PC-9 (cell line): ENCODE measurements at places on chromosomes 13 and 19. TPM values are rescaled to one million over a fixed set of nuclear protein-coding genes. Genes with fewer than 3 reads are reported as not detected.

The BCAM gene
- total RNA-seq: 146 and 199 TPM in 2 replicates

- peaks cover 30% of the 10 kb centered on the region for H3K36me3 ChIP-seq
- H3K27me3 ChIP-seq: no peaks in the 10 kb centered on the region
- H3K4me1 ChIP-seq: peaks cover 11% of the 10 kb centered on the region
- H3K4me3 ChIP-seq: no peak overlapping the region
Observed at GRCh38 chr19:18839465-18840287, 7.9 kb downstream of the UPF1 start.

The TNFRSF19 gene
- 0.13 and 0.24 TPM in 2 replicates for total RNA-seq

- H3K27ac ChIP-seq: no peak overlapping the region
- no peak overlapping the region for H3K4me3 ChIP-seq
- peaks cover 21% of the 10 kb centered on the region for H3K27me3 ChIP-seq
- no peak for DNase-seq
- H3K4me1 ChIP-seq: no peaks in the 10 kb centered on the region
Observed at GRCh38 chr13:46527237-46527636, 25.7 kb upstream of the LRCH1 start.

GRCh38 chr19:4620675-4621074 is 18.6 kb upstream of the TNFAIP8L1 start:
- no peak overlapping the region for H3K27ac ChIP-seq
- H3K36me3 ChIP-seq: no peaks in the 10 kb centered on the region
- H3K27me3 ChIP-seq: peaks cover 8% of the 10 kb centered on the region; the same call in 1 of the 2 replicates

DNA sequence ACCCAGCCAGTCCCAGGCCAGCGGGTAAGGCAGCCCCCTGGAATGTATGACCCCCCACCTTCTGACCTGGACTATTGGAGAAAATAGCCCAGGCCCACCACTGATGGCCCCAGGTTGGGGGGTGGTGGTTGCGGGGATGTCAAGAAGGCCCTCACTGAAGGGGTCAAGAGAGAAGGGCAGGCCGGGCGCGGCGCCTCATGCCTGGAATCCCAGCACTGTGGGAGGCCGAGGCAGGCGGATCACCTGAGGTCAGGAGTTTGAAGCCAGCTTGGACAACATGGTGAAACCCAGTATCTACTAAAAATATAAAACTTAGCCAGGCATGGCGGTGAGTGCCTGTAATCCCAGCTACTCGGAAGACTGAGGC is 1.5 kb upstream of the ADAMTSL5 start:
- no peaks in the 10 kb centered on the region; the same call in 1 of the 2 replicates for H3K4me1 ChIP-seq
- no peak for DNase-seq
- H3K27ac ChIP-seq: no peak overlapping the region
- H3K4me3 ChIP-seq: no peak overlapping the region

The ZNF888 gene
- total RNA-seq: 10.8 and 14.5 TPM in 2 replicates

- peaks cover 59% of the 10 kb centered on the region for H3K27me3 ChIP-seq
- peaks cover 9% of the 10 kb centered on the region; the same call in 1 of the 2 replicates for H3K4me1 ChIP-seq
- H3K27ac ChIP-seq: no peak overlapping the region
- DNase-seq: no peak
- no peak overlapping the region for H3K4me3 ChIP-seq
- no peaks in the 10 kb centered on the region for H3K36me3 ChIP-seq
Observed at GRCh38 chr19:41930926-41931592, 2.8 kb upstream of the ERFL start.

DNA sequence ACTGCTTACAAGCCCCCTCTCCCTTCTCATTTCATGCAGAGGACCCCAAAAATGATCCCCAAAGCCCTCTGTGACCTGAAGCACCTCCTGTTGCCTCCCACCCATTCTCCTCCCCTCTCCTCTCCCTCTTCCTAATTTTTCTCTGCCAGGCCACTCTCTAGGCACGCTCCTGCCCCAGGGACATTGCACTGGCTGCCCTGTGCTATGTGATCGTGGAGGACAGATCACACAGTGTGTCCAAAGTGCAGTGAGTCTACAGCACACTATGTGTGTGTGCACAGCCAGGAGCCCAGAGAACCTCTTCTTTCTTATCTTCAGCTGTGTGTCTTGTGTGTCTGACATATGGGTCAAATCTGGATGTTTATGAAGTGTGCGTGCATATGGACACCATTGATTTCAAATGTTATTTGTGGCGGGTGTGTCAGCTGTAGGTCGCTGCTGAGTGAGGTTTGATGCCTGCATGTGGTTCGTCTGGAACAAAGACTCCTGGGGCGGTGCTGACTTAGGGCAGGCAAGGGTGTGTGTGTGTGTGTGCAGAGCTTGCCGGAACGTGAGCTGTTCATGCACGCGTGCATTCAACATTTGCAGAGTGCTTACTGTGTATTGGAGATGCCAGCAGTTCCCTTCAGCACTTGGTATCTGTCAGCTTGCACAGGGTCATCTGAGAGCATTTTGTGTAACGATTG is 2.1 kb upstream of the KLHL26 start:
- H3K4me1 ChIP-seq: peaks cover 18% of the 10 kb centered on the region
- no peaks in the 10 kb centered on the region for H3K27me3 ChIP-seq
- H3K36me3 ChIP-seq: no peaks in the 10 kb centered on the region

DNA sequence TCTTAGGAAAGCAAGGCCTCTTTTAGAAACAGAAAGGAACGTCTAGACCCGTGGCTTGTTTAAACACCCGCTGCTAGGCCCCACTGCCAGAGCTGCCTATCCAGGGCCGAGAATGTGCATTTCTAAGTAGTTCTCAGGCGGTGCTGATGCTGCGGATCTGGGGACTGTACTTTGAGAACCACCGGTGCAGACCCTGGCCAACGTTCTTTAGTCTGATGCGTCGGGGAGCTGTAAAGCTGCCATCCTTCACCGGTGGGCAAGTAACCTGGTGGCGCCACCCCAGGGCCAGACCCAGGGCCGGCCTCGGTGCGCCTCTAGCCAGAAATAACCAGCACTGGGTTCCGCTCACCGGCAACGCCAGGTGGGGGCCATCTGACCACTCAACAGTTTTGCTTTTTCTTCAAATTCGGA is 47.1 kb downstream of the TGDS start:
- no peak for DNase-seq
- H3K4me3 ChIP-seq: peak overlapping the region; percentile 92
- no peaks in the 10 kb centered on the region for H3K36me3 ChIP-seq
- H3K4me1 ChIP-seq: peaks cover 22% of the 10 kb centered on the region
- no peaks in the 10 kb centered on the region for H3K27me3 ChIP-seq

DNA sequence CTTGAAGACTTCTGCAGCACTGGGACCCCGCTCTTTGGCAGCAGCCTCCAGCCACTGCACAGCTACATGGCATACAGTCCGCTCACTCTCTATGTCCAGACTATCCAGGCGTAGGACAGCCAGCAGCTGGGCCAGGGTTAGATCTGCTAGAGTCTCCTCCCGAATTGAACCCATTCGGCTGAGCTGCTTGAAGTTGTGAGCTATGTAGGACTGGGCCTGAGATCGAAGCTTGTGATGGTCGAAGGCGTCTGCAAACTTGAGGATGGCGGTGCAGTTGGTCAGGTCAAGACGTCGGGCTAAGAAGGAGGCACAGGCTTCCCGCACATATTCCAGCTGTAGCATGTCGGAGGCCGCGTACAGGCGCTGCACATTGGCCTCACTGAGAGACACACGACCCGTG is 900 bp downstream of the KBTBD7 start:
- no peaks in the 10 kb centered on the region; the same call in 1 of the 2 replicates for H3K36me3 ChIP-seq
- H3K27ac ChIP-seq: no peak overlapping the region
- no peak for DNase-seq
- H3K4me3 ChIP-seq: peak overlapping the region; percentile 62; the same call in 1 of the 2 replicates
- H3K27me3 ChIP-seq: no peaks in the 10 kb centered on the region

GRCh38 chr19:49626226-49626625 is 13.7 kb downstream of the RRAS start:
- no peaks in the 10 kb centered on the region for H3K4me1 ChIP-seq
- no peak for DNase-seq
- H3K4me3 ChIP-seq: no peak overlapping the region
- H3K27ac ChIP-seq: no peak overlapping the region
- no peaks in the 10 kb centered on the region for H3K27me3 ChIP-seq
- H3K36me3 ChIP-seq: peaks cover 10% of the 10 kb centered on the region; the same call in 1 of the 2 replicates

- H3K36me3 ChIP-seq: no peaks in the 10 kb centered on the region
- DNase-seq: no peak
- no peaks in the 10 kb centered on the region for H3K4me1 ChIP-seq
- H3K4me3 ChIP-seq: no peak overlapping the region
- no peak overlapping the region for H3K27ac ChIP-seq
Observed at GRCh38 chr13:37736045-37736444, 133.5 kb downstream of the TRPC4 start.

DNA sequence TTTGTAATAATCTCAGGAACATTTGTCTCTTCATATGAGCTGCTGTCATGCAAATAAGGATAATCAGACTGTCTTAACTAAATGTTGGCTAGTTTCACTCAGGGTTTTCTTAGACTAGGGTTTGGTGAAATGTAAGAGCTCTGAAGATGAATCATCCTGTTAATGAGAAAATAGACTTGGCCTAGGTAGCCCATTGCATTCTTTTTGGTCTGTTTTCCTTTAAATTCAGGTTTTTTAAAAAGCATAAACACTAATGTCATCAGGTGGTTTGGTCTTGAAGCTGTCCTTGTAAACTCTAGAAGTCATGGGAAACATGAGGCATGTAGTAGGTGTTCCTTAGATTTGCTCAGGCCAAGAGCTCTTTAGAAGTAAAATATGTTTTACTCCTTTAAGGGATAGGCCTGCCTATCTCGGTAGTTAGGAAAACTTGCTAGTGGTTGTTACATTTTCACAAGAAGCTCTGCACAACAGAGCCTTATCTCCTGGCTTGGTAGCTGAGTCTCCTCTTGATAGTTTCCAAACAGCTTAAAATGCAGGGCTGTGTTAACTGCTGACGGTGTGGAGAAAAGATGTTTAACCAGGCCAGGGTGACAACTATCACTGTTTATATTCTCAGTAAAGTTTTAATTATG is 62.0 kb upstream of the C1QTNF9B start:
- no peaks in the 10 kb centered on the region for H3K27me3 ChIP-seq
- no peak overlapping the region for H3K4me3 ChIP-seq
- DNase-seq: no peak
- H3K27ac ChIP-seq: no peak overlapping the region

- no peaks in the 10 kb centered on the region for H3K27me3 ChIP-seq
- H3K27ac ChIP-seq: peak overlapping the region; percentile 93
- H3K36me3 ChIP-seq: peaks cover 11% of the 10 kb centered on the region; the same call in 1 of the 2 replicates
- H3K4me1 ChIP-seq: peaks cover 36% of the 10 kb centered on the region
- peak overlapping the region; percentile 99 for H3K4me3 ChIP-seq
Observed at GRCh38 chr19:39410831-39411080, 1.7 kb upstream of the PLEKHG2 start.

DNA sequence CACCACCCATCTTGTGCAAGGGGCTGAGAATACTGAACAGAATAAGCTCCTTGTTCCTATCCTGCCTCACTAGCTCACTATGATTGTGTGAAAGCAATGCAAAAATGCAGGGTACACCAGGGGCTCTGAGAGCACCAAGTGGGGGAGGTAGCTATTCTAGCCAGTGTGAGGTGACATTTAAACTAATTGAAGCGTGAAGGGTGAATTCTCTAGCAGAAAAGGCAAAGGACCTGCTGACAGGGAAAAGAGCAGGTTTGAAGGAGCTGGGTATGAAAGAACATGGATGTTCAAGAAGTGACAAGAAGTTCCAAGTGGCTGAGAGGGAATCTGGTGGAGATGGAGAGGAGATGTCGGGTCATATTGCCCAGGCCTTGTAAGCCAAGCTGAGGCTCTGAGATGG is 64.2 kb downstream of the SIAH3 start:
- no peaks in the 10 kb centered on the region for H3K4me1 ChIP-seq
- H3K36me3 ChIP-seq: no peaks in the 10 kb centered on the region
- H3K27ac ChIP-seq: no peak overlapping the region
- H3K4me3 ChIP-seq: no peak overlapping the region
- peaks cover 78% of the 10 kb centered on the region for H3K27me3 ChIP-seq
- no peak for DNase-seq

The UHRF1 gene
- total RNA-seq: 48.9 and 61.4 TPM in 2 replicates

DNA sequence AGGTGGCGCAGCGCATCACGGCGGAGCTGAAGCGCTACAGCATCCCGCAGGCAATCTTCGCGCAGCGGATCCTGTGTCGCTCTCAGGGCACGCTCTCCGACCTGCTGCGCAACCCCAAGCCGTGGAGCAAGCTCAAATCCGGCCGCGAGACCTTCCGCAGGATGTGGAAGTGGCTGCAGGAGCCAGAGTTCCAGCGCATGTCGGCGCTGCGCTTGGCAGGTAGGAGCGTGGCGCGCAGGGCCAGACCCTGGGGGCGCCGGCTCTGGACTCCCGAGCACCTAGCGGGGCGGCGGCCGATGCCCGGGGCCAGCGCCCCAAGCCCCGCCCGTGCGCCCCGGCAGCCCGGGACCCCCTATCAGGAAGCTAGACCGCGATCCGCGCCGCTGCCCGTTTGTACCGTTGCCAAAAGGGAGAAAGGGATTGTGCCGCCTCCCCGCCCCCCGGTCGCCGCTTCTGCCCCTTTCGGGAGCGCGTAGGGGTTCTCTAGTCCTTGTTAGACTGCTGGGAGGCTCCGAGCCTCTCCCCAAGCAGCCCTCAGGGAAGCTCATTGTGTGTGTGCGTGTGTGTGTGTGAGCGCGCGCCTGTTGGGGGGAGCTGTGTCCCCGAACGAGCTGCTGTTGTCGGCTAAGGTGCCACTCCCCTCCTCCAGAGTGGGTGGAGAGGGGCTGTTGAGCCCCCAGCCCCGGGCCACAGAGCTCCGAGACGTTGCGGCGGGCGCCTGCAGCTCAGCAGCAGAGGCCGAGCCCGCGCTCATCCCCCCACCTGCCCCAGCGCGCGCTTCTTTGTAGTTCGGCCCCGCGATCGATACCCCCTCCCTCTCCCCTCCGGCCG is 1.5 kb downstream of the ONECUT3 start:
- H3K4me3 ChIP-seq: peak overlapping the region; percentile 47; the same call in 1 of the 2 replicates
- no peaks in the 10 kb centered on the region; the same call in 1 of the 2 replicates for H3K4me1 ChIP-seq
- H3K27ac ChIP-seq: no peak overlapping the region
- no peaks in the 10 kb centered on the region for H3K36me3 ChIP-seq
- DNase-seq: no peak
- H3K27me3 ChIP-seq: peaks cover 3% of the 10 kb centered on the region; the same call in 1 of the 2 replicates

The IZUMO4 gene
- total RNA-seq: 1.5 and 2.4 TPM in 2 replicates

DNA sequence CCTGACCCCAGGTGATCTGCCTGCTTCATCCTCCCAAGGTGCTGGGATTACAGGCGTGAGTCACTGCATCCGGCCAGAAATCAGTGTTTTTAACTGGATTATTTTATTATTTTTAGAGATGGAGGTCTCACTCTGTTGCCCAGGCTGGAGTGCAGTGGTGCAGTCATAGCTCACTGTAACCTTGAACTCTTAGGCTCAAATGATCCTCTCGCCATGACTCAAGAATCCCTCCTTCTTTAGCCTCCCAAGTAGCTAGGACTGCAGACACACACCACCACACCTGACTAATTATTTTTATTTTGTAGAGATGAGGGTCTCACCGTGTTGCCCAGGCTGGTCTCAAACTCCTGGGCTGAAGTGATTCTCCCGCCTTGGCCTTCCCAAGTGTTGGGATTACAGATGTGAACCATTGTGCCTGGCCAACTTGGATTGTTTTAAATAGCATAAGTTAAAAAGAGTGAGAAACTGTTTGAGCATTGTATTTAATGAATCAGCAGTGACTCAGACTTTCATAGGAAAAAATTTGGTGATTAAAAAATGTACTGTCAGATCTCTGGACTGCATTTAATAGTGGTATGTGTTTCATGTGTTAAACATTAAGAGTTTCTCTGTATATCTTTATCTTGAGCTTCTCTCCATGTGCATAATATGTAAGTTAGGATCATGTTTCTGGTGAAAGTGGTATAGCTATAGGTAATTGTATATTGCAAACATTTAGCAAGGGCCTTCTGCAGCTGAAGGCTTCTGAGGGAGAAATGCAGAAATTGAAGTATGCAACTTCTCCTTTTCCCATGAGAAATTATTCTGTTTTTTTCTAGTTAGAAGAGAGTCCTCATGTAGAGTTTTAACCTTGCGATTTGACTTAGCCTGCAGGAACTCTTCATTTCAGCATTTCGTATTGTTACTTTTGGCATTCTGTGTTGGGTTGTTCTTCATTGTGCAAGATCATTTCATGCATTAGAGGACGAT is 121.2 kb downstream of the PCCA start:
- no peaks in the 10 kb centered on the region for H3K27me3 ChIP-seq
- no peak for DNase-seq
- H3K36me3 ChIP-seq: 0 out of 2 replicates have a peak, but pooled peaks cover 4% of the 10 kb centered on the region
- H3K27ac ChIP-seq: no peak overlapping the region
- H3K4me3 ChIP-seq: no peak overlapping the region

The TMEM86B gene
- total RNA-seq: 18.1 and 18.4 TPM in 2 replicates
